ENCODE measurements at places on chromosomes 3 and 15. TPM values are rescaled to one million over a fixed set of nuclear protein-coding genes. Genes with fewer than 3 reads are reported as not detected.

Gene ACTL6A
- 88.4 TPM for total RNA-seq

- H3K36me3 ChIP-seq: no peaks in the 10 kb centered on the region
- no peak overlapping the region for H3K4me3 ChIP-seq
- H3K27ac ChIP-seq: no peak overlapping the region
- DNase-seq: no peak
- no peaks in the 10 kb centered on the region for H3K27me3 ChIP-seq
Measured at GRCh38 chr15:29331669-29332068, 62.0 kb upstream of the NSMCE3 start.

DNA sequence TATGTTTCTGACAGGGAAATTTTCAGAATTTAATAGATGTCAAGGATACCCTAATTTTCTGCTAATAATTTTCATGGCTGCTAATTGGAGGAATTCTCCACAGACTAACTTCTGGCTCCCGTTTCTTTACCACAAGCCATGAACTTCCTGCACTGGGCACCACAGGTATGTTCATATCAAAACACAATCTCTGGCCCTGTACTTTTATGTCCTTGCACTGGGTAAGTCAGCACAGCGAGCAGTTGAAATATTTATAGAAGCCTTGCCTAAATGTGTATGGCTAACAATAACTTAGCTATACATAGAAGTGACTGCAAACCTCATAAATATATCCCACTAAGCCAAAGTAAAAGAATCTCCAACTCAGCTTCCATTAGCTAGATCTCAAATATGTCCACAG, 246.9 kb downstream of the ZIC1 start:
- H3K4me1 ChIP-seq: no peaks in the 10 kb centered on the region
- no peak for DNase-seq
- H3K27ac ChIP-seq: no peak overlapping the region

DNA sequence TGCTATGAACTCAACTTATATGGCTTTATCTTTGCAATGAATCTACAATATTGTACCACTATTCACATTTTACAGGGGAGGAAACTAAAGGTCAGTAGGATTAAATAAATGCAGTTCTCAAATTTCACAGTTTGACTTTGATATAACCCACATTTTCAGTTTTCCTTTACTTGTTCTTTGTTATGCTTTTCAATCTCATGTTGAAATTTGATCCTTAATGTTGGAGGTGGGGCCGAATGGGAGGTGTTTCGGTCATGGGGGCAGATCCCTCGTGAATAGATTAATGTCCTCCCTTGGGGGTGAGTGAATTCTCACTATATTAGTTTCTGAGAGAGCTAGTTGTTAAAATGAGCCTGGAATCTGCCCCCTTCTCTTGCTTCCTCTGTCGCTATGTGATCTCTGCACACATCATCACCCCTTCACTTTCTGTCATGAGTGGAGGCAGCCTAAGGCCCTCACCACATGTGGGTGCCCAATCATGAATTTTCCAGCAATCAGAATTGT, 44.7 kb downstream of the CD200 start:
- H3K4me3 ChIP-seq: no peak overlapping the region
- DNase-seq: no peak
- no peak overlapping the region for H3K27ac ChIP-seq
- no peaks in the 10 kb centered on the region for H3K27me3 ChIP-seq
- H3K4me1 ChIP-seq: peaks cover 18% of the 10 kb centered on the region

GRCh38 chr3:4533489-4534443, 40.6 kb downstream of the ITPR1 start:
- H3K4me3 ChIP-seq: no peak overlapping the region
- no peak for DNase-seq
- H3K4me1 ChIP-seq: peaks cover 31% of the 10 kb centered on the region
- H3K36me3 ChIP-seq: peaks cover 29% of the 10 kb centered on the region

- no peak for DNase-seq
- no peak overlapping the region for H3K27ac ChIP-seq
- no peaks in the 10 kb centered on the region for H3K36me3 ChIP-seq
- no peak overlapping the region for H3K4me3 ChIP-seq
Measured at GRCh38 chr3:41102750-41103149, 96.6 kb upstream of the CTNNB1 start.

Gene ITPKA
- total RNA-seq: 4.7 TPM

DNA sequence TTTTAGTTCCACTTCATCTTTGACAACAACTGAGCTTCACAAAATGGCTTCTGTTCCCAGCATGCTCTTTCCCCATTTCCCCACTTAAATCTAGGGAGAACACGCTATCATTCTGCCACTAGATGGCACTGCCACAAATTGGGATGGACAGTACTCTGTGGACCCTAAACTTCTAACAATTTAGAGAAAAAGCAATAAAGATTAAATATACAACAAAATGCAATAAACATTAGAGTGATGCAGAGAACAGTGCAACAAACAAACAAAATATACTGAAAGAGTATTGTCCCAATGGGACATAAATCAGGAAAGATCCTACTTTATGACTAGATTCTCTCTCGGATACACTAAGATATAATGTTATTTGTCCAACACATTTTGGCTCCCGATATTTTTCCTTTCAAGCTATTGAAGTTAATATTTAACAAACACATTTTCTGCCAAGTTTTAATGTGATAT, 169.7 kb upstream of the TMCO5A start:
- no peak overlapping the region for H3K27ac ChIP-seq
- H3K36me3 ChIP-seq: no peaks in the 10 kb centered on the region
- peaks cover 2% of the 10 kb centered on the region for H3K27me3 ChIP-seq
- peak; percentile 44 for DNase-seq
- H3K4me3 ChIP-seq: no peak overlapping the region

Gene ACVR2B
- 5.4 TPM for total RNA-seq

Gene GOLGA8O
- total RNA-seq: 1.1 TPM

Gene CCDC39
- total RNA-seq: not detected

- H3K4me1 ChIP-seq: peaks cover 17% of the 10 kb centered on the region
- H3K36me3 ChIP-seq: no peaks in the 10 kb centered on the region
- H3K27ac ChIP-seq: no peak overlapping the region
- H3K27me3 ChIP-seq: peaks cover 6% of the 10 kb centered on the region
Measured at GRCh38 chr15:59276225-59277178, 69.9 kb downstream of the LDHAL6B start.

GRCh38 chr15:101500865-101501551, 11.5 kb upstream of the PCSK6 start:
- H3K4me3 ChIP-seq: no peak overlapping the region
- no peak for DNase-seq
- H3K4me1 ChIP-seq: peaks cover 25% of the 10 kb centered on the region
- no peaks in the 10 kb centered on the region for H3K36me3 ChIP-seq
- peak overlapping the region; percentile 11 for H3K27ac ChIP-seq
- H3K27me3 ChIP-seq: peaks cover 27% of the 10 kb centered on the region

Gene SLC2A2
- total RNA-seq: not detected

DNA sequence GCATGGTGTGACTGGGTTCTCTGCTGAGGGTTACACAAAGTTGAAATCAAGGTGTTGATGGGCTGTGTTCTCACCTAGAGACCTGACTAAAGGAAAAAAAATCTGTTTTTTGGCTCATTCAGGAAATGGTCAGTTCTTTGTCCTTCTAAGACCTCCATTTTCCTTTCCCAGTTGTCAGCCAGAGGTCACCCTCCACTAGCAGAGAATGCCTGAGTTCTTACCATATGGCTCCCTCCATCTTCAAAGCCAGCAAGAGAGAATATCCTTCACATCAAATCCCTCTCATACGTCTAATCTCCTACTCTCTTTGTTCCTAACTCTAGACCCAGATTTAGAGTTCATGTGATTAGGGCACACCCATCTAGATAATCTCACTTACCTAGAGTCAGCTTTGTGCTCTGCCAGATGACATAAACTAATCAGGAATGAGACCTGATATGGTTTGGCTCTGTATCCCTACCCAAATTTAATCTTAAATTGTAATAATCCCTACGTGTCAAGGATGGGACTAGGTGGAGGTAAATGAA, 19.4 kb downstream of the ANKRD28 start:
- no peak for DNase-seq
- H3K27ac ChIP-seq: no peak overlapping the region
- peaks cover 38% of the 10 kb centered on the region for H3K4me1 ChIP-seq
- H3K36me3 ChIP-seq: peaks cover 11% of the 10 kb centered on the region
- no peak overlapping the region for H3K4me3 ChIP-seq

DNA sequence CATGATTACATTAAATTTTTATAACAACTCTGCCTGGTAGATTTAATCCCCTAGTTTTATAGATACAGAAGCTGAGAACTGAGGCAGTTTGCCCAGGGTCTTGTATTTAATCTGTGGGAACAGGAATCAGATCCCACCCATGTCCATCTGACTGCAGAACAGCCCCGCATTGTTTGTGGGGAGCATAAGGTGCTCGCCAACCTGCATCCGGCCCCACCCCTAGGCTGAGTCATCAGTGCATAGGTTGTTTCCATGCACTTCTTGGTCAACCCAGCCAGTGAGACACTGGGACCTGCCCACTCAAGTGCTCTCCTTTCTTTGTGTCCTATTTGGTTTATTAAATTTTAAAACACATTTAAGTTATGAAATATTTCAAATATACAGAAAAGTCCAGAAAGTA, 266.2 kb downstream of the OPA1 start:
- peaks cover 1% of the 10 kb centered on the region for H3K27me3 ChIP-seq
- H3K27ac ChIP-seq: no peak overlapping the region
- DNase-seq: no peak
- H3K4me1 ChIP-seq: no peaks in the 10 kb centered on the region

- H3K27ac ChIP-seq: no peak overlapping the region
- peaks cover 3% of the 10 kb centered on the region for H3K27me3 ChIP-seq
- no peaks in the 10 kb centered on the region for H3K4me1 ChIP-seq
- no peak for DNase-seq
- H3K4me3 ChIP-seq: no peak overlapping the region
Measured at GRCh38 chr15:39468828-39469227, 112.1 kb upstream of the THBS1 start.

Gene DCLK3
- 0.05 TPM for total RNA-seq

DNA sequence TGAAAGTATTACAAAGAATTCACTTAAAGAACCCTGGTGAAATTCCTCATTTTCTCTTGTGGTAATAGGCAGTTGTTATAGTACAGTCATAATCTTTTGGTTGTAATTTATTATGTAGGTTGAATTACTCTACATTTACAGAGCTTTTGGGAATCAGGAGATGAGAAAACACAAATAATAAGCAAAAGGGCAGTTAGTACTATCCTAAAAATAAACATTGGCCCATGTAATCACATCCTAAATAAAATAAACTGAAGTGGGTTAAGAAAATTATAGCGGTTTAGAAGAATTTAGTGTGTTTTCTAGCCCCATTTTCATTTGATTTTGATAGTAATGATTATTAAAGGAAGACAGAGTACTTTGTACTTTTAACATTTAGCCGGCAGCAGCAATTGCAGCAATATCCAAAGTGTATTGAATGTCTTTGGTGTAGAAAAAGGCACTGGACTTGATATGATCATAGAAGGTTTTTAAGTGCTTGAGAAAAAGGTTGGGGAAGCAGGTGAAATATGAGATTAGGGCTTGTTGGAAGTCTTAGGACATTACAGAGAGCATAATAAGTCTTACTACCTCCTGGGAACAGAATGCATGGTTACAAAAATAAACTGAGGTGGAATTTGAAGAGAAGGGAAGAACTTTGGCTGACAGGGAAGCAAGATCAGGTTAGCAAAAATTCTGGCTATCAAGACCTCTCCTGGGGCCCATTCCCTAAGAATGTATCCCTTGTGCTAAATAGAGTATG, 79.9 kb downstream of the MBNL1 start:
- H3K27me3 ChIP-seq: no peaks in the 10 kb centered on the region
- peaks cover 41% of the 10 kb centered on the region for H3K36me3 ChIP-seq
- no peak for DNase-seq
- peaks cover 43% of the 10 kb centered on the region for H3K4me1 ChIP-seq

- H3K36me3 ChIP-seq: peaks cover 91% of the 10 kb centered on the region
- no peaks in the 10 kb centered on the region for H3K27me3 ChIP-seq
- H3K4me1 ChIP-seq: peaks cover 99% of the 10 kb centered on the region
- peak overlapping the region; percentile 58 for H3K4me3 ChIP-seq
- peak overlapping the region; percentile 86 for H3K27ac ChIP-seq
Measured at GRCh38 chr3:16374047-16374934, 109.3 kb downstream of the OXNAD1 start.

DNA sequence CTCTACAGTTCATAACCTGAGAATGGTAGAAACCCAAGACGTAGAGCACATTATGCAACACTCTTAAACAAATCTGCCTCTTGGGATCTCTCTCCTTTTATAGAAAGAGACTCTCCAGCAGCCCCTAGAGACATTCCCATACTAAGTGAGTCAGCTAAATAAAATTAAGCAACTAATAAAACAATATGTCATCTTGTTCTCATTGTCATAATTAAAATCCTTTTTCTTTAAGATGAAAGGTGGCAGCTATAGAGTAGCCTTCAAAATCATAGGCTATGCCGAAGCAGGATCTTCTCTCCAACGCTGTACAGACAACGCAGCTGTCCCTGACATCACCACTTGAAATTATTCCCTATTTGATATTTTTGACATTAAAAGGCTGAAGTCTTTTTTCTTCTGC, 790.0 kb downstream of the FHIT start:
- no peak for DNase-seq

Gene TRPM1
- not detected for total RNA-seq

Gene ZBTB20
- total RNA-seq: 5.1 TPM

GRCh38 chr15:57418635-57419034, 42.3 kb downstream of the CGNL1 start:
- peaks cover 2% of the 10 kb centered on the region for H3K27me3 ChIP-seq
- H3K36me3 ChIP-seq: no peaks in the 10 kb centered on the region

GRCh38 chr3:150545419-150546225, 674 bp downstream of the SERP1 start:
- DNase-seq: peak; percentile 63
- H3K27ac ChIP-seq: peak overlapping the region; percentile 99
- H3K27me3 ChIP-seq: no peaks in the 10 kb centered on the region
- H3K4me1 ChIP-seq: peaks cover 55% of the 10 kb centered on the region
- peaks cover 59% of the 10 kb centered on the region for H3K36me3 ChIP-seq

Gene SPTBN5
- 0.14 TPM for total RNA-seq

DNA sequence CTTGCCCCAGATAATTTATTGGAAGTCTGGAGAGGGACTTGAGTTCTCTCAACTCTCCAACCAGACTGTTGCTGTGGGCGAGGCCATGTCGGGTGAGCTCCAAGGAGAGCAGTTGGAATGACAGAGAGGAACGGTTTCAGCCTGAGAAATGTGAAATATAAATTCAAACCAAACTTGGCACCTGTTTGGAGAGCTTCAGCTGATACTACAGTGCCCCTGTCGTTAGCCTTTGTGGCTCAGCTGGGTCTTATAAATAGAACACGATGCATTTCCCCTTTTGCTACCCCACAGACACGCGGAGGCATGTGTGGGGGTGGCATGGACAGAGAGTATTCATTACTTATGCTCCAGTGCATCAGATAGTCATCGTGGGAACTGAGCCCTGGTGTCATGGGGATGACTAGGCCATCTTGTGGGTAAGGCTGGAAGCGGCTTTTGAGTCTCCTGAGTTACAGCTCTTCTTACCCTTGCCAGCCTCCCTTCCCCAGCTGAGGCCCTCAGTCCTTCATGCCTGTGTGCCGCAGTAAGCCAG, 15.6 kb downstream of the SMAD3 start:
- peaks cover 72% of the 10 kb centered on the region for H3K4me1 ChIP-seq
- DNase-seq: peak; percentile 84
- peak overlapping the region; percentile 69 for H3K27ac ChIP-seq
- peaks cover 18% of the 10 kb centered on the region for H3K36me3 ChIP-seq

GRCh38 chr3:55770077-55770476, 283.0 kb upstream of the WNT5A start:
- no peaks in the 10 kb centered on the region for H3K27me3 ChIP-seq
- DNase-seq: no peak
- H3K36me3 ChIP-seq: no peaks in the 10 kb centered on the region
- no peak overlapping the region for H3K4me3 ChIP-seq
- no peak overlapping the region for H3K27ac ChIP-seq
- H3K4me1 ChIP-seq: no peaks in the 10 kb centered on the region
